Activated naive CD8-positive, alpha-beta T cell treated with anti-CD3 and anti-CD28 coated beads for 36 hours (primary cell): ENCODE measurements at places on chromosomes 2 and 18.

GRCh38 chr2:37448342-37449120 is 104.1 kb downstream of the QPCT start:
- H3K4me3 ChIP-seq: no peak overlapping the region
- no peaks in the 10 kb centered on the region for H3K36me3 ChIP-seq
- no peaks in the 10 kb centered on the region for H3K27me3 ChIP-seq
- no peak for DNase-seq
- H3K4me1 ChIP-seq: peaks cover 10% of the 10 kb centered on the region

GRCh38 chr2:41709702-41710599 is 337.9 kb upstream of the PKDCC start:
- no peaks in the 10 kb centered on the region for H3K36me3 ChIP-seq
- no peaks in the 10 kb centered on the region for H3K27me3 ChIP-seq
- no peak for DNase-seq
- no peak overlapping the region for H3K4me3 ChIP-seq
- H3K4me1 ChIP-seq: no peaks in the 10 kb centered on the region
- H3K27ac ChIP-seq: peak overlapping the region; percentile 22

DNA sequence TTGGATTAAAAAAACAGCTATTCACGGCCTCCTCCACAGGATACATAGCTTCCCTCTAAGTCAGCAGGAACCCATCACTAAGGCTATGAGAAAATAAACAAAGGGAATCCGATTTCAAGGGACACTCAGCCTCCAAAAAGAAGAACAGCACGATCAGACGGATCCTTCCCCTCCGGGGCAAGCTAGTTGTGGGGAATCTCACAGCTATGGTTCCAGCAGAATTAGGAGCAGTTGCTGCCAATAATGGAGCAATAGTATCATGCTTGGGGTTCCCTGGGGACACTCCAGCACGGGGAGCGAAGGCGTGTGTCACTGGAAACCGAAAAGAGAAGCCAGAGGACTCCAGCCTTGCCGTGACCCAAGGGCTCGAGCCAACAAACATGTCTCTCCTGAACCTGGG is 163.1 kb downstream of the TTC32 start:
- no peaks in the 10 kb centered on the region for H3K36me3 ChIP-seq
- H3K4me3 ChIP-seq: no peak overlapping the region
- DNase-seq: no peak
- peaks cover 9% of the 10 kb centered on the region for H3K27me3 ChIP-seq
- no peak overlapping the region for H3K27ac ChIP-seq

- no peak overlapping the region for H3K27ac ChIP-seq
- H3K4me1 ChIP-seq: no peaks in the 10 kb centered on the region
- H3K27me3 ChIP-seq: peaks cover 5% of the 10 kb centered on the region
Measured at GRCh38 chr2:198700319-198700718, 757.4 kb downstream of the SATB2 start.

- H3K4me3 ChIP-seq: no peak overlapping the region
- no peaks in the 10 kb centered on the region for H3K4me1 ChIP-seq
- no peak for DNase-seq
- H3K36me3 ChIP-seq: no peaks in the 10 kb centered on the region
- H3K27me3 ChIP-seq: no peaks in the 10 kb centered on the region
Measured at GRCh38 chr18:55083461-55083860, 124.2 kb upstream of the CCDC68 start.

GRCh38 chr2:176461809-176462670 is 192.8 kb downstream of the MTX2 start:
- H3K36me3 ChIP-seq: no peaks in the 10 kb centered on the region
- H3K4me3 ChIP-seq: no peak overlapping the region
- peaks cover 68% of the 10 kb centered on the region for H3K27me3 ChIP-seq
- no peak for DNase-seq
- no peaks in the 10 kb centered on the region for H3K4me1 ChIP-seq
- H3K27ac ChIP-seq: no peak overlapping the region

GRCh38 chr2:107932979-107933378 is 53.3 kb upstream of the SLC5A7 start:
- DNase-seq: no peak
- no peak overlapping the region for H3K27ac ChIP-seq
- H3K4me3 ChIP-seq: no peak overlapping the region
- no peaks in the 10 kb centered on the region for H3K36me3 ChIP-seq
- H3K4me1 ChIP-seq: no peaks in the 10 kb centered on the region
- no peaks in the 10 kb centered on the region for H3K27me3 ChIP-seq

- peaks cover 16% of the 10 kb centered on the region for H3K4me1 ChIP-seq
- H3K27ac ChIP-seq: no peak overlapping the region
- DNase-seq: no peak
- no peaks in the 10 kb centered on the region for H3K27me3 ChIP-seq
Measured at GRCh38 chr2:75327334-75327733, 128.0 kb upstream of the TACR1 start.

DNA sequence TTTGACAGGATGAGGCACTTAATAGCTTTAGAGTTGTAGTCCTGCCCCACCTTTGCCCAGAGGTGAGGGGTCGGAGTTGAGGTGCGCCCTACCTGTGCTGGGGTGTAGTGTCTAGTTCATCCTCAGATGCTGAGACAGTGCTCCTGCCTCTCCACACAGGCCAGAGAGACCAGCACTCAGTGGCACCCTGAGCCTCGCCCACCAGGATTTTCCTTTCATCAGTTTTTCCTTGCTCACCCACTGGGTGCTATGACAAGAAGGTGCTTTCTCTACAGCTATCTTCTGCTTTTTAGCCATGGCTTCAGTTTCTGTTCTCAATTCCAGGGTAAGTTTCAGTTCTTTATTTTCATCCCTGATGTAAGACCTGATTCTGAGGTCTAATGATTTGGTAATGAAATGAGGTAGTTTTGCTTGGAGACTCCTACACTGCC is 16.8 kb upstream of the TMEM131 start:
- peak overlapping the region; percentile 84 for H3K27ac ChIP-seq
- no peak overlapping the region for H3K4me3 ChIP-seq
- H3K27me3 ChIP-seq: no peaks in the 10 kb centered on the region
- DNase-seq: peak; percentile 73
- H3K4me1 ChIP-seq: peaks cover 33% of the 10 kb centered on the region
